ENCODE measurements at places on chromosomes 2 and 18. TPM values are rescaled to one million over a fixed set of nuclear protein-coding genes. Genes with fewer than 3 reads are reported as not detected.

ANKRD30B gene
- total RNA-seq, result 3.3 TPM

TUBB8B gene
- total RNA-seq, result not detected

C2orf81 gene
- 0.41 TPM for total RNA-seq

CCDC102B gene
- 12.2 TPM for total RNA-seq

MAP3K19 gene
- total RNA-seq, result 0.41 TPM

MAL gene
- total RNA-seq, result not detected

DNA sequence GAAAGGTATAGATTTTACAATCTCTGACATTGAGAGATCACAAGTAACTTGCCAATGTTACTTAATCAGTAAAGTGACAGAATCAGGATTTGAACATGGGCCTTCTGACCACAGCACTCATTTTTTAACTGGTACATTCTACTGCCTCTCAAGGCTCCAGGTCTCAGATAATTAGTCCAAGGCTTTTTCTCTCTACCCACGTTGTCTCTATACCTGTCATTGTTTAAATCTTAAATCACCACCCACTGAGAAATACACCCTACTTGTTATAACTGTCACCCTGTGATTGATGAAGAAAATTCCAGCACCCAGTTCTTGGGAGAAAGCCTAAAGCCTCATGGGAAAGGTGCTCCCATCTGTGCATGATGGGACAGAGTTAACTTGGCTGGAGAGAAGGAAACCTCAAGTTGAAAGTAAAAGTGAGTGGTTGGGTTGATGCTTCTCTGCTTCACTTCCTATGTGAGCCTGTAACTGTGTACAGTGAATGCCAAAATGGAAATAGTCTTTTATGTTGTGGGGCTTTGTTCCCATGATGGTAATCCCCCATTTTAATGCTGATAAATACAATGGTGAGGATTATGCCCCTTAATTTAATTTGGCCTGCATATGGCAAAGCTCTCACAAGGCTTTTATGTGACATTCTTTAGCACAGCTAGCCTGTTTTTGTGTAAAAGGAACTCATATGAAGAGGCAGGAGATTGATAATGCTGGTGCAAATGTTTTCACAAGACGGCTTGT, 190.1 kb upstream of the SP5 start:
- no peak for DNase-seq

- no peak for DNase-seq
Measured at GRCh38 chr2:188813857-188814256, 160.3 kb upstream of the COL3A1 start.

- DNase-seq, result no peak
Measured at GRCh38 chr2:222427646-222428301, 3.4 kb downstream of the SGPP2 start.

DNA sequence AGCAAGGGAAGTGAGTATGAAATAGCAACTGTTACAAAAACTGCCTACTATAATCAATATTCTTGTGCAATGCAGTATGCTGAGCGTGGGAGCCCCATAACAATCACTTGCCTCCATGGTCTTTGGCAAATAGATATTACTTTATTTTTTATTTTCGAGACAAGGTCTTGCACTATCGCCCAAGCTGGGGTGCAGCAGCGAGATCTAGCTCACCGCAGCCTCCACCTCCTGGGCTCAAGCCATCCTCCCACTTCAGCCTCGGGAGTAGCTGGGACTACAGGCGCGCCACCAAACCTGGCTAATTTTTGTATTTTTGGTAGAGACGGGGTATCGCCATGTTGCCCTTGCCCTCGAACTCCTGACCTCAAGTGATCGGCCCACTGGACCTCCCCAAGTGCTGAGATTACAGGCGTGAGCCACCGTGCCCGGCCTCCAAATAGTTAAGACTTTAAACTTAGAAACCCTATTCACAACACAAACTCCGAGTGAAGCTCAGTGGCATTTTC, 1.2 kb upstream of the CCNT2 start:
- no peak for DNase-seq

DNA sequence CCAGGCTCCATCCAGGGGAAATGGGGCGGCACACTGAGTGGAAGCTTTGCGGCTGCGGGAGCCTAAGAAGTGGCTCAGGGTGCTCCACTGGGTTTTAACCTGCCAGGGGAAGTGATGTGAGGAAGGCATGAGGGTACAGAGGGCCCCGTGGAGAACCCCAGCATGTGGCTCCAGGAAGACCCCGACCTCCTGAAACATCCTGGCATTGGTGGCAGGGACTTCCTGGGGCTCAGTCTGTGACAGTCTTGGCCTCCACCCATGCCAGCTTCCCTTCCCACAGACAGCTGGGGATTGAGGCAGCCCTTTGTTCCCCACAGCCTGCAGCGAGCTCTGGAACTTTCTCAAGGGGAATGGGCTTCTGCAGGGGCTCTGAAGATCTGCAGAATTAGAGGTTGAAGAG, 146.6 kb downstream of the TNS1 start:
- no peak for DNase-seq

DNA sequence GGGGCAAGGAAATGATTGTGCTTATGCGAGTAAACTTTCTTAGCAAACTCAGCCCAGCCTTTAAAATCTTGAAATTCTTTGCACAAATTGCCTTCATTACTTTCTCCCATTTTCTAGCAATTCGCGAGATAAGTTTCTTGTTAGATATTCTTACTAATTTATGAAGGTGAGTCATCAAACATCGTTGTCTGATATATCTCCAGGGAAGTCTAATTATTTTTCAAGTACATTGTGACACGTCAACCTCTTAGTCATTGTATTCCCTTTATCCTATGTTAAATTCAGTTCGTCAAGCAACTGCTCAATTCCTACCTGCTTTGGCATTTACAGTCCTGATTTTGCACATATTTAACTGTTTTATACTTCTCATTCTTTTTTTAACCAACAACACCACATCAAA, 854.5 kb upstream of the CRIM1 start:
- DNase-seq, result no peak

GRCh38 chr2:16257322-16258028, 317.1 kb downstream of the MYCN start:
- DNase-seq, result no peak

DNA sequence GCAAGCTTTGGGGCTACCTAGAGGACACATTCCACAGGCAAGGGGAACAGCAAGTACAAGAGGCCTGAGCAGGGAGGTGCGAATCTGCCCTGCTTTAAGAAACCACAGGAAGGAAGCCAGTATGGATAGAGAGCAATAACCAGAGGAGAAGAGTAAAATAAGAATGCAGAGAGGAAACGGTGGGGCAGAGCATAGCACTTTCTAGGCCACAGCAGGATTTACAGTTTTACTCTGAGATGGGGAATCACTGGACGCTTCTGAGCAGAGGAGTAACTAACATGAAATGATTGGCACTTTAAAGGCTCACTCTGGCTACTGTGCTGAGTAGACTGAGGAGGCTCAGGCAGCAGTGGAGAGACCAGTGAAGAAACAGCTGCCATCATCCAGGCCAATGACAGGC, 23.8 kb downstream of the AAK1 start:
- DNase-seq, result no peak

- DNase-seq, result no peak
Measured at GRCh38 chr2:46775722-46776121, 139.9 kb downstream of the MCFD2 start.

- no peak for DNase-seq
Measured at GRCh38 chr18:3624935-3625741, 175.2 kb downstream of the TGIF1 start.
